ENCODE measurements at places on chromosomes 1 and 21.

- no peak for DNase-seq
Observed at GRCh38 chr21:26448751-26449150, 124.3 kb downstream of the CYYR1 start.

DNA sequence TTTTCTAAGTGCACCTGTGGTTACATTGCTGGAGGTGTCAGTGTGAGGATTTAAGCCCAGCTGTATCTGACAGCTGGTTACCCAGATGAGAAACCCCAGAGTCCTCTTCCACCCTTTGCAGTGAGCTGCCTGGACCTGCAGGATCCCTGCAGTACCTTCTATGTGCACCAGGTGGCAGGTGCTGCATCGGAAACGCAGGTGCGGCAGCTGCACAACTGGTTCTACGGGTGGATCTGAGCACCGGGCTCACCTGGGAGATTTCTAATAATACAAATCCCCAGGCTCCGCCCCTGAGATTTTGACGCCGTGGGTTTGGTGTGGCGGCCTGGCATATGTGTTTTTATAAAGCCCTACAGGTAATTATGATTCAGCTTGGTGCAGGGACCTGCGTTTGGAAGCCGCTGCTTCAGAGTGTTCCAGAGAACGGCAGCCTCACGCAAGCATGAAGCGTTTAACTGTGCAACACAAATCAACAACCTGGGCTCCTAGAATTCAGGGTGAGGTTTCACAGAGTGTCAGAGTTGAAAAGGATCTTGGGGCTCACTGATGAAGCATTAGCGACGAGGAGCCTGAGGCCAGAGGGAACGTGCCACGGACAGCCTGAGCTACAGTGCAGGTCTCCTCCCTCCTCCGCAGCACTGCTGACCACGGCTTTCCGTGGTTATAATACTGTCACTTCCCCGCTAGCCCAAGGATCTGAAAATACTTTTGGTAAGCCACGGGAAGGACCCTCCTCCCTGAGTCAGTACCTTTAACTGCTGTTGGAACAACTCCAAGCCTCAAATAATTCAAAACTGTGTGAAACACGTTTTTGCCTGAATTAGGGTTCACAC, 96.7 kb upstream of the TRABD2B start:
- DNase-seq = peak; percentile 14

GRCh38 chr1:178540204-178540603, 27.3 kb downstream of the TEX35 start:
- no peak for DNase-seq

DNA sequence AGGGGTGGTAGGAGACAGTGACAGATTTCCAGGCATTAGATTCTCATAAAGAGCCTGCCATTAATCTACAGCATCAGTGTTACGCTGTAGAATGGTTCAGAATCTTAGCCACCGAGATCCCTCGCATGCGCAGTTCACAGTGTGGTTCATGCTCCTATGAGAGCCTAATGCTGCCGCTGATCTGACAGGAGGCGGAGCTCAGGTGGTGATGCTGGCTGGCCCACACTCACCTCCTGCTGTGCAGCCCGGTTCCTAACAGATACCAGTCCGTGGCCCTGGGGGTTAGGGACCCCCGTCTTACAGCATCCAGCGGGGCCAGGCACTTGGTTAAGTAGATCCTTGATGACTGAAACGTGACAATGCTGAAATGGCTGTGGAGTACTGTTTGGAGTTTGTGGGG, 163.6 kb upstream of the C1orf21 start:
- DNase-seq = no peak

DNA sequence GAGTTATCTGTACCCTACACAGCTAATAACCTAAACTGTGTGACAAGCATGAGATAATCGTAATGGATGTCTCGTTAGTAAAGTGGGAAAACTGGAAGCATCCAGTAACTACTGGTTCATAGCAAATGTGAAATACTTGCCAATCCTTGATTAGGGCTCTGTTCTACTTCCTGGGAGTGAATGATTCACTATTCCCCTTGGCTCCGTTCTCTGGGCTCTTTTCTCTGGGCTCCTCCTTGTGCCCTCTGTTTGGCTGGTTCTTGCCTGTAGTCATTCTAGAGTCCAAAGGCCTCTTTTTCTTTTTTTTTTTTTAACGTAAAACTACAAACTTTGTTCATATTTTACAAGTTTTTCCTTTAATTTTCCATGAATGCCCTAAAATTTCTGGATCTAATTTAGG, 465.8 kb upstream of the PLXNA2 start:
- no peak for DNase-seq

DNA sequence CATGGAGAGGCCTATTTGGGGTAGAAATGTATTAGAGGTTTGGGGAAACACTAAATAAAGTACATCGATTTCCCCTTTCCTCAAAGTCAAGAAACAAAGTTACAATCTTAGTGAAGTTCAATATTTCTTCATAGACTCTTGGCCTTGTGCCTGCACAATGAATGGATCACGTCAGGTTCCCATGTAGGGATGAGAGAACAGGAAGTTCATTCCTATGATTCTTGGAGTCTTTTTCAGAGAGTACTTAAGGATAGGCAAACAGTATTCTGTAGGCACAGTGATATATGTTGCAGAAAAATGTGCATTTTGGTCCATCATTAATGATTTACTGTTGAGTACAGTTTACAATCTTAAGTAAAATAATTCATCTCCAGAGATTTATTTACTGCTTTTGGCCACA, 275.5 kb downstream of the RGS7 start:
- no peak for DNase-seq

- no peak for DNase-seq
Observed at GRCh38 chr21:44702111-44702972, 5.4 kb downstream of the KRTAP10-12 start.

DNA sequence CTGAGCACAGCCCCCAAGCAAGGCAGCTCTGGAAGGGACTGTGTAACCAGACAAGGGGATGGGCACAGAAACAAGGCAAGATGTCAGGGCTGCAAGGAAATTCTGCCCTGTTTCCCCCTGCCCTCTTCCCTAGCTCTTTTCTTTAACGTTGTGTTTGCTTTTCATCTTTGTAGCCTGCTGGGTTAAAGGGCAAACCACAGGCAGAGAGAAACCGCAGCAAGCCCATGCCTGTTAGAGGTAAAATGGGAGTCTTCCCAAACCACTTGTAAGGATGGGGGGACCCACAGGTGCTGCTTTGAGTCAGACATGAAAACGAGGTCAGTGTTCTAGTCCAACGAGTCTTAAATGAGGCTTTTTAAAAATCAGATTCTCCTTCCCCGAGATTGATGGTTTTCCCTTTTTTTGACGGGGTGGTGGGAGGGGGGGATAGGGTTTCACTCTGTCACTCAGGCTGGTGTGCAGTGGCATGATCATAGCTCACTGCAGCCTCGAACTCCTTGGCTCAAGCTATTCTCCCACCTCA, 13.3 kb downstream of the TGFBR3 start:
- no peak for DNase-seq

- no peak for DNase-seq
Observed at GRCh38 chr1:74334147-74334546, 99.0 kb downstream of the TNNI3K start.

DNA sequence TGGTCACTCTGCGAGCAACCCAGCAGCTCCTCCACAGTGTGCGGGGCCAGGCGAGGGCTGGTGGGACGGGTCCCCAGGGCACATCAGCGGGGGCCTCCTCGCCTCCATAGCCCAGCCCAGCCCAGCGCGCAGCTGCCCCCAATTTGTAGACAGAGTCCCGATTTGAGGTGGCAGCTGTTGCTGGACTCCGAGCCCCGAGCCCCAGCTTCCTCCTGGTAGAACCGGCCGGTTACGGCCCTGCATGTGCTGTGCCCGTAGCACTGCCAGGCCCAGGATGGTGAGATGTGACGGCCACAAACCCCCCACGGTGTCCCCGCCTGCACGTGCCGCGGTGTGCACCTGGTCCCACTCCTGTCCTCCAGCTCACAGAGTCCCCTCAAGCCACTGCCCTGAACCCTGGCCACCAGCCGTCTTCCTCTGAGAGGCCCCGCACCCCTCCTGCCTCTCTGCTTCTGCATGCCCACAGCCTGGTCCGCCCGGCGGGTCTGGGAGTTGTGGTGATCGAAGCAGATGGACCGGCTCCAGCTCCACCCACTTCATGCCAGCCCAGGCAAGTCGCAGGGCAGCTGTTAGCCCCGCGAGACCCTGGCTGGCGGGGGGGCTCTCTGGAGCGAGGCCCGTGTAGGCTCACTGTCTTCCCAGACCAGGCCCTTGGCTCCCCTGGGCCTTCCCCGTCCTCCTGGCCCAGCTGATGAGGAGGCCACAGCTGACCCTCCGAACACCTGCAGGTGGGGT, 55.5 kb downstream of the MORN1 start:
- no peak for DNase-seq

GRCh38 chr1:242530761-242531160, 6.3 kb upstream of the PLD5 start:
- no peak for DNase-seq

- no peak for DNase-seq
Observed at GRCh38 chr1:230848235-230848634, 20.1 kb downstream of the C1orf198 start.

- DNase-seq = no peak
Observed at GRCh38 chr1:89904219-89904980, 83.6 kb downstream of the LRRC8D start.

DNA sequence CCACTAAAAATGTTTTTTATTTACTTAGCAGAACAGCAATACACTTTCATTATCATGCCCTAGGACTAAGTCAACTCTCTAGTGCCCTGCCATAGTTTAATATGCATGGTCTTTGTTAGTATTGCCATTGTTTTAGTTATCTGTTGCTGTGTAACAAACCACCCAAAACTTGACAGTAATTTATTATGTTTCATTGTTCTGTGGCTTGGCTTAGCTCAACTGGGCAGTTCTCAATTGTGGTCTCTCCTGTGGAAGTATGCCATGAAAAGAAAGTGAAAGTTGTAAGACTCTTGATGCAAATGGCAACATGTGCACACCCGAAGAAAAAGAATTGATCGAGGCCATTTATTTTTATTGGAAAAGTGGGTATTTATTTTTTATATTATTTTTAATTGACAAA, 206.3 kb upstream of the KCTD3 start:
- DNase-seq = no peak

Measured in hypothalamus (tissue), 51 donors.